ENCODE measurements at places on chromosomes 7 and 10. TPM values are rescaled to one million over a fixed set of nuclear protein-coding genes. Genes with fewer than 3 reads are reported as not detected.

GRCh38 chr7:880450-880849 is 4.1 kb downstream of the GET4 start:
- no peak for DNase-seq

- peak; percentile 34 for DNase-seq
Measured at GRCh38 chr7:85021101-85021704, 165.7 kb downstream of the SEMA3D start.

DNA sequence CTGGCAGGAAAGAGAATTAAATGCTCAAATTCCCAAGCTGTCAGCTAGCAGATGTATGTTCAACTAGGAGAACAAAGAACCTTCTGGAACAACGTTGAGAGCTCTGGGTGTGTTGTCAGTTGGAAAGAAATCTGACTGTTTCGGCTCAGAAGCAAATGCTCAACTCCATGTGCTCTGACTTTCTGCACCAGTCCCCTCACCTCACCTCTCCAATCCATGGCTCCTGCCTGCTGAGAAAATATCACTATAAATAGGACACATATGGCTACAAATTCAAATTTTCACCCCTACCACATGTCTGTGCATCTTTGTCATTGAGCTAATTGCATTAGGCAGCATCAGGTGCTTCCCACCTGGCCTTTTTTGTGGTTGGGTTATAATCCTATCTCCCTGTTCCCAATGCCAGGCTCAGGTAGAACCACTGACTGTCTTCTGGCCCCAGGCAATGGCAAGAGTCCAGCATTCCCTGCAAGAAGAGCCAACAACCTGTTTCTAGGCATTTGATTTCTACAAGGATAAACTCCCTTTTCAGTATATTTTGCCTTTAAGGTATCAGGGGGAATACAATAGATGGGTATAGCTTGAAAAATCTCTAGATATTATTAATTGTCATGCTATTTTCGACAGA is 142.6 kb upstream of the LSM8 start:
- DNase-seq: no peak

DNA sequence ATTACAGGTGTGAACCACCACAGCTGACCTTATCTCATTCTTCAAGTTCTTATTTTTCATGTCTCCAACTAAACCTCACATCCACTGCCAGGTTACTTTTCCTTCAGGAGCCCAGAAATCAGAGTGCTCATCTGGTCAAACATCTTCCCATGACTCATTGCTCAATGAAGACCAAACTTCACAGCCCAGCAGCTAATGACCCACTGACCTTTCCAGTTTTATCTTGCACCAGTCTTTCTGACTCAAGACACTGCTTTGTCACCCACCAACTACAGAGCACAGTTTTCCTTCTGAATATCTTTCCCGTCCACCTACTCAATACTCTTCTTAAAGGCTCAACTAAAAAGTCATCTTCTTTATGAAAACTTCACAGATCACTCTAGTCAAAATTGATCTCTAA is 245.1 kb downstream of the CHCHD3 start:
- peak; percentile 5 for DNase-seq

DNA sequence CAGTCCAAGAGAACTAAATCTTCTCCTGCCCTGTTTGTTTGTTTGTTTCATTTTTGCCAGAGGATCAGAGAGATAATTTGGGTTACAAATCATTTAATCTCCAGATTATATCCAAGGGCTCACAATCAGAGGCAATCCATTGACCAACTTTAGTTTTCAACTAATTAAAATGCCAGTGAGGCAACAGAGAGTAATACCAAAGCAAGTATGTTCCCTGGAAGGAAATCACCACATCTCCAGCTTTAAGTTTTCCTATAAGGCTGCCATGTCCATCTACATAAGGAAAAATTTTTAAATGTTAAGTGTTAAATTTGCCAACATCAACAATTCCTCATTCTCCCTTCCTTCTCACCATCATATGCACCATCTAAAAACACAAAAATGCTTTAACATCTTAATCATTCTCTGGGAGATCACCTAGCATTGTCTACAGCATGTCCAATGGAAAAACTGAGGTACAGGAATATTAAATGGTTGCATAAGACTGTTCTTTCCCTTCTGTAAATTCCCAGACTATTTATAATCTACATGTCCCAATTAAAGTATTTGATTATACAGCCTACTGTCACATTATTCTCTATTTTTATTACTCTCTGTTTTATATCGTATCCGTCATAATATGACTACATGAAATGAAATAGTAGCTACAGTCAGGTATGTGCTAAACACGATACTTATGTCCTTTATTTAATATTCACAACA is 14.1 kb downstream of the USP54 start:
- DNase-seq: no peak

GRCh38 chr10:122112021-122112616 is 123.2 kb downstream of the TACC2 start:
- no peak for DNase-seq

Gene CLDN4
- total RNA-seq: 31.4 TPM

Gene OR2A42
- total RNA-seq: not detected

Gene PITX3
- not detected for total RNA-seq

Gene GPRIN2
- total RNA-seq: not detected

All from A172 (cell line).